GM20000 (cell line): ENCODE measurements at places on chromosomes 16 and 17.

DNA sequence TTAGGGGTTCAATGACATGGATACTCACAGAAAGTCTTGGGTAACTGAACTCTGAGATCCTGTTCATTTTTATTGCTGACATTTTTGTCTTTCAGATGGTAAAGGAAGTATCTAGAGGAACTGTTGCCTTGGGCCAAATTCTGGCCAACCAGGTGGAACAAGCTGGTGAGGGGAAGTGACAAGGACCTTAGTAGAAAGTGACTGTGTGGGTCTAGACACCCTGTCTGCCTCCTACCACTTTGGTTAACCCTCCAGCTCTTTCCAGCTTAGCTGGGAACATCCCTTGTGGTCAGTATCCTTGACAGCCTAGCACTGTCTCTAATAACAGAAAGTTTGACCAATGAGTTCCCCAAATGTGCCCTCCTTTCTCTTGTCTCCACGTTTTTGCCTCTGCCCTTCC, 28.8 kb upstream of the PRKCB start:
- DNase-seq: no peak

DNA sequence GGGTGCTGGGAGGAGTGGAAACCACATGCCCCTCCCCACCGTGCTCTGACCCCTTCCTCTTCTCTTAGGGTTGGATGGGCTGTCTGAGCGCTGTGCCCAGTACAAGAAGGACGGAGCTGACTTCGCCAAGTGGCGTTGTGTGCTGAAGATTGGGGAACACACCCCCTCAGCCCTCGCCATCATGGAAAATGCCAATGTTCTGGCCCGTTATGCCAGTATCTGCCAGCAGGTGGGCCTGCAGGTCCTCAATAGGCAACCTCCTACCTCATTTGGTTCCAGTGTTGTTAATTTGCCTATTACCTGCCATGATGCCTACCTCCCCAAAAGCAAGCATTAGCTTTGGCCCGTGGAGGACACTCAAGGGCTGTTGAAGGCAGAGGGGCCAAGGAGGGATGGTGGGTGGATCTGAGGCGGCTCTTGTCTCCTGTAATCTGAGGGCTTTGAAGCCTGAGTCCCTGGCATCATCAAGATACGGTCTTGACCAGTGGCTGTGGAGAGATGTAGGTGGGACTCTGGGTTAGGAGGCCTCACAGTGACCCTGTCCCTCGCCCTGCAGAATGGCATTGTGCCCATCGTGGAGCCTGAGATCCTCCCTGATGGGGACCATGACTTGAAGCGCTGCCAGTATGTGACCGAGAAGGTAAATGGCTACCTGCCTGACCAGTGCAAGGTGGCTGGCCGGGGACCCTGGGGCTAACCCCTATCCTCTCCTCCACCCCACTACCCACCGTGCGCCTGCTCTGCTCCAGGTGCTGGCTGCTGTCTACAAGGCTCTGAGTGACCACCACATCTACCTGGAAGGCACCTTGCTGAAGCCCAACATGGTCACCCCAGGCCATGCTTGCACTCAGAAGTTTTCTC, 3.4 kb downstream of the ALDOA start:
- DNase-seq: no peak

DNA sequence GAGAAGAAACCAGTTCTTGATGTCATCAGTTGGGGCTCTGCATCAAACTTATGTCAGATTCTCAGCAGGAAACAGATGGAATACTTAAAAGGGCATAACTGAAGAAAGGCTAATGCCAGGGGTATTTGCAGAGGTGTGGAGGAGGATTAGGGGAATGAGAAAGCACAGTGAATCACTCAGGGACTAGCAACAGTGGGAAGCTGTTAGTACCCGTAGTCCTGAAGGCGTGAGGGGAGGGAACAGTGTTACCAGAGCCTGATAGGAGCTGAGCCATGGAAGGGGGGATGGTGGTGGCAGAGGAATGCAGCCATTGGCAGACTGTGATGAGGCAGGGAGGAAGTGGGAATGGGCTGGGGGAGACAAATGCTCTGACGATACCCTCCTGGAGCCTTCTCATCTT, 162.3 kb downstream of the UTP18 start:
- no peak for DNase-seq

DNA sequence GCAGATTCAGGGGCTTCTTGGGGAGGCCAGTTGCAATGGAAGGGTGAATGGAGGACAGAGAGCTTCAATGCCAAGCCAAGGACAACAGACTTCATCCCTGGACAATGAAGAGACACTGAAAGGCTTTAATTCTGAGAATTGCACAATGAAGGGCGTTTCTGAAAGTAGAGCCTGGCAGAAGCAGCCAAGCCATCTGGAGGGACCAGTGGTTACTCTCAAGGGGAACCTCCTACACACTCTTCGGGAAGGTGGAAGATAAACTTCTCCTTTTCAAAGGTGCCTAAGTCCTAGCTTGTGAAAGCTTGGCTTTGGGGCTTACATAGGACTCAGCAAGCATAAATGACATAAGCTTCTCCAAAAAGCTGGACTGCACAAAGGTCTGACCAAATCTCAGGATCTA, 6.2 kb upstream of the CES1 start:
- DNase-seq: no peak

DNA sequence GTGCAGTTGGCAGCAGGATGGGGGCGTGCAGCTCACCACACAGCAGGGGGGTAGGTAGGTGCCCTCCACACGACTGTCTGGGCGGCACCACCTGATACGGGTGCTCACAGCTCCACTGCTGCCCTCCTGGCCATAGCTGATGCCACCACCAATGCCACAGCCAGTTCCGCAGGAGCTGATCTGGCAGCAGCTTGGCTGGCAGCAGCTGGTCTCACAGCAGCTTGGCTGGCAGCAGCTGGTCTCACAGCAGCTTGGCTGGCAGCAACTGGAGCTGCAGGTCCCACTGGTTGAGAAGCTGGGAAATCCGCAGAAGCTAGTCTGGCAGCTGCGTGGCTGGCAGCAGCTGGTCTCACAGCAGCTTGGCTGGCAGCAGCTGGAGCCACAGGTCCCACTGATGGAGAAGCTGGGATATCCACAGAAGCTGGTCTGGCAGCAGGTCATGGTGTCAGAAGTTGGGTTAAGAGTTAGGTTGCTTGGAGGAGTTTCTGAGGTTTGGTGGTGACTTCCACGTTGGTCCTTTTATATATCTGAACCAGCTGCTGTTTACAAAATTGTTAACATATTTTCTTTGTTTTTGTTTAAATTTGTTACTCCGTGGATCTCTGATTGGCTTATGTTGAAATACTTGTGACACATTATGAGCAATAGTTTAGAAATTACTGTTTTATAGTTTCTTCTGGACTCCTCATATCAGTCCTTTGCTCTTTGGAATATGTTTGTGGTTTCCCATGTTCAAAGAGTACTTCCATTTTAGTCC, at the start of gene KRTAP1-5:
KRTAP1-5 (minus strand) TSS at position 494 of the 757 bp plus-strand sequence; CDS start at position 441, 53 bp downstream.
- no peak for DNase-seq

DNA sequence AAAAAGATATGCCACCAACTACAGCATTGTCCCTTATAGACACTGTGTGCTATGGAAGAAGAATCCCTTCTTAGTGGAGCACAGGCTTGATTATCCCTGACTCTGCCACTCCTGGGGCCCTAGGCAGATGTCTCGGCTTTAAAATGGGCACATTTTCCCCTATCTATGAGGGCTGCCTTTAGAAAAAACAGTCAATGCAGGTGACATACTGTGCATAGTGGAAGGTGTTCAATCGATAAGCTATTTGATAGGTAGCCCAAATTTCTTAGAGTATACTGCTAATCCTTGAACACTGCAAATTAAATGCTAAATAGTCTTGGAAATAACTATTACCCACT, 64.4 kb downstream of the PARN start:
- no peak for DNase-seq

GRCh38 chr17:41324180-41325075, 8.9 kb upstream of the KRTAP17-1 start:
- DNase-seq: no peak

DNA sequence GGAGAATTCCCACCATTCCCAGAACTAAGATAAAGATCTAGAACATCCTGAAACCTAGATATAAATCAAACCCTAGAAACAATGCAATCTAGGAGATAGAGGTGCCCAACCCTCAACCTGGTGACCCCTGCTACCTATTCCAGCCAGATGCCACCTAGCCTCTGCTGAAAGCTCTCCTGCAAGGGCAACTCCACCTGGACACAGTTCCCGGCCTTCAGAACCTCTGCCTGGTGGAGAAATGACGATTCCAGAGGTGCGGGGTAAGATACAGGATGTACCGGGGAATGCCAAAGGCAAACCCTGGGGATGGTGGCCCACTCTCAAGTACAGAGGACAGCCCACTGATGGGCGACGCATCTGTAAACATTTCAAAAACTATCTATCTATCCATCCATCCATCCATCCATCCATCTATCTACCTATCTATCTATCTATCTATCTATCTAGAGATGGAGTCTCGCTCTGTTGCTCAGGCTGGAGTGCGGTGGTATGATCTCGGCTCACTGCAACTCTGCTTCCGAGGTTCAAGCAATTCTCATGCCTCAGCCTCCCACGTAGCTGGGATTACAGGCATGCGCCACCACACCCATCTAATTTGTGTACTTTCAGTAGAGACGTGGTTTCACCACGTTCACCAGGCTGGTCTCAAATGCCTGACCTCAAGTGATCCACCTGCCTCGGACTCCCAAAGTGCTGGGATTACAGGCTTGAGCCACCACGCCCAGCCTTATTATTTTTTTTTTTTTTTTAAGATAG, 19.0 kb downstream of the MEAK7 start:
- no peak for DNase-seq

- DNase-seq: no peak
Observed at GRCh38 chr16:30722443-30722842, 23.5 kb downstream of the SRCAP start.

- no peak for DNase-seq
Observed at GRCh38 chr17:21164216-21164615, 37.5 kb downstream of the DHRS7B start.

- DNase-seq: no peak
Observed at GRCh38 chr17:28173031-28173561, 130.6 kb downstream of the NLK start.

DNA sequence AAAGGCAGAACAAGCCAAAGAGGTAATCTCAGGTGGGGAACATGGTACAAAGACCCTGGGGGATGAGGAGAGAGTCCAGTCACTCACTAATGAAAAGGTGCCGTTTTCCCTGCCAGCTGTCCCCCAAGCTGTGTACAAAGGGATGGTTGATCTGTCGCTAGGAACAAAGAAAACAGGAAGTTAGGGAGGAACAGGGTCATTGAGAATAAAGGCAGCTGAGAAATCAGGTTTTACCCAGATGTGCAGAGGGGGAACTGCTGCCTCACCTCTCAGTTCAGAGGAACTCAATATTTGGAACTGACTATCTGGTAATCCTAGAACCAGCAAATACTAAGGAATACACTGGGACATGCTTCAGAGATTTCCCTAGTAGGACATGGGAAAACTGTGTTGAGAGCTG, 1.5 kb downstream of the RSKR start:
- no peak for DNase-seq

GRCh38 chr17:77778636-77779489, 179.6 kb upstream of the TNRC6C start:
- DNase-seq: no peak

DNA sequence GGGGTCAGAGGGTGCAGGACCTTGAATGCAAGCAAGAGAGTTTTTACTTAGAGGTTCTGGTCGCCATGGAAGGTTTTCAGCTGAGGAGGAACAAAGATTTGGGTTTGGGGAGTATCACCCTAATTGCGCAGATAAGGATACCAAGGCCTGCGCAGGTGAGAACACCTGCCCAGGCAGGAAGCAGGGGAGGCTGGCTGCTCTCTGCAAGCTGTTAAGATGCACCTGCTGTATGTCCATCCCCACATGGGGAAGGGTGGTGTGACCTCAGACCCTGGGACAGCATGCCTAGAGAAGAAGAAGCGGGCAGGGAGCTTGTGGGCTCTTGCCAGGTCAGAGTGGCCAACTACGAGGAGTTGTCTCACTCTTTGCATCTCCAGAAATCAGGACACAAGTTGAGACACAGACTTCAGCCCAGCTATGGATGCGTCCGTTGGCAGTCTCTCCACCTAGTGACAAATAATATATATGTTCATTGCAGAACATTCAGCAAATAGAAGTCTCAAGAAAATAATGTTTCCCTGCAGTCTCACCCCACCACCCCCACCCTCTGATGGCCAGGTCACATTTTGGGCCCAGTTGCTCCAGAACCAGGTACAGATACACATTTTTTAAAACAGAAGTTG, 77.7 kb downstream of the SREBF1 start:
- no peak for DNase-seq
